Activated gamma-delta T cell treated with anti-CD3 and anti-CD28 coated beads, Interleukin-2, amount 50 U/mL, for 16 hours (primary cell): ENCODE measurements at places on chromosomes 2 and 18.

DNA sequence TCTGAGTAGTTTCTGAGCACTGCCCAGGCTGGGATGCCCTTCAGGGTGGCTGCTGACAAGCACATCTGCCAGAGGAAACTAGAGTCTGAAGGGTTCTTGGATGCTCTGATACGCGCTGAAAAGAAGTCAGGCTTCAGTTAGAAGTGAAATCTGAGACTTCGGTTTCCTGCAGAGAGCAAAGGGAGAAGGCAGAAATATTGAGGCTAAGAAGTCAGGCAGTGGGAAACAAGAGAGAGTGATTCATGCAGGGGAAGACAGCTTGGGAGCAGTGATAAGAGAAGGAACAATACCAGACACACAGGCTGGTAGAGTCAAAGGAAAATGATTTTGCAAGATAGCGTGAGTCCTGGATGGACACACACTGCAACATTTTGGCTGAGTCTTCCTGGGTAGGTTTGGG, 51.0 kb upstream of the BOD1L2 start:
- no peak for DNase-seq

- DNase-seq, result no peak
Observed at GRCh38 chr18:5451150-5451549, 92.6 kb downstream of the EPB41L3 start.

- no peak for DNase-seq
Observed at GRCh38 chr2:15311201-15311907, 249.8 kb downstream of the NBAS start.

DNA sequence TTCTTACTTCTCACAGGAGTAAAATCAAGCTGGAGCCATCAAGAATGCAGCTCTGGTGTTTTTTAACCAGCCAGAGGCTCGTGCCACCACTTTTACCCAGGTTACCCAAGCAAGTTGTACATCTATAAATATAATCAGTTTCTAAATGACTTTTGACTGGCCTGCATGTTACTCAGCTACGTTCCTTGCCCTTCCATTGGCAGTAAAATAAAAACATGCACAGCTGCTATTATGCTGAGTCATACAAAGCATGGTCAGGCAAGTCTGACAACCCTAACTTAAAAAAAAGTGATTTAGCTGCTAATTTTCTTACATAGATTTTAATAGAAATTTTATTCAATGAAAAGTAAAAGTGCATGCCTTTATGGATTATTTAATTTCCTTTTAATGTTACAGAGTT, 111.7 kb upstream of the CSRNP3 start:
- DNase-seq, result no peak

- DNase-seq, result no peak
Observed at GRCh38 chr2:111173856-111174255, 53.1 kb downstream of the BCL2L11 start.
